ENCODE measurements at places on chromosomes 7 and 10.

GRCh38 chr10:113226831-113227445, 276.9 kb downstream of the TCF7L2 start:
- DNase-seq, result no peak

GRCh38 chr7:131104596-131105293, 222.9 kb upstream of the MKLN1 start:
- no peak for DNase-seq

DNA sequence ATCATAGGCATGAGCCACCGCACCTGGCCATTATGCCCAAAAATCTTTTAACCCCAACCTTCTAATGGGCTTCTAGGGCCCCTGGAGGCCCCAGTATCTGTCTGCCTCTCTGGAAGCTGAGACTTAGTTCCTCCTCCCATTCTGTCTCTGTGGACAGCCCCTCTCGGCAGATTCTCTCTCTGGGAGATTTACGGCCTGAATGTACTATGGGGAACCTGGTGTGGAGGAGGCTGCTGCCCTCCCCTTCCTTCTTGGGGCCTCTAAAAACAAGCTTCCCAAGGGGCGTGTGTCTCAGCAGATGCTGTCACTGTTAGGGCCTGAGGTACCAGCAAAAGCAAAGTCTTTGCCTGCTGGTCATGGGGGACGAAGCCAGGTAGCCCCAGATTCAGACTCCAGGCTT, 35.8 kb upstream of the PRKAR1B start:
- DNase-seq, result no peak

- DNase-seq, result no peak
Observed at GRCh38 chr10:86363833-86364490, 2.6 kb downstream of the GRID1 start.

GRCh38 chr10:104321226-104321625, 17.0 kb downstream of the ITPRIP start:
- DNase-seq, result no peak

DNA sequence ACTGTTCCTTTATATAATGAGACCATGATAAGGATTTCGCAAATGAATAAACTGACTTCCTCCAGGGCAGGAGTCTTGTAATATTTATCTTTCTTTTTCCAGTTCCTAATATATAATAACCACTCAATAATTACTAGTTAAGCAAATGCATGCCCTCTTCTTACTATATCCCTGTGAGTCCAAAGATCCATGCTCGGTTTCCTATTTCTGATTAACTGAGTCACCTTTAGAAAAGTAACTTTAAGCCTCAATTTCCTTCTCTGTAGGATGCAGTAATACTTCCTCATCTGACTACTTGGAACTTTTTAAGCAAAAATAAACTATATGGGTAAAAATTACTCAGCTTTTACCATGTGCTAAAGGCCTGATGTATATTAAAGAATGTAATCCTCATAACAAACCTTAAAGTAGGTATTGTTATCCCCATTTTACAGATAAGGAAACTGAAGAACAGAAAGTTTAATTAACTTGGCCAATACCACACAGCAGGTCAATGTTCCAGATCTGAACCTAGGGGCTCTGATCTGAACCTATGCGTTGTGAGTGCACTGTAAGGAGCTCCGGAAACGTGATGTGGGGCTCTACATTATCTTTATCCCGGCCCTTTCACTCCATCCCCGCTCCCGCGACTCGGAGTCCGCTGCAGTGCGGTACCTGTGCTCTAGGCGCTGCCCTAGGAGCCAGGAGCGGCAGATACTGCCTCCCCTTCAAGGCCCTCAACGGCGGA, 458 bp downstream of the COX15 start:
- no peak for DNase-seq

GRCh38 chr10:127911218-127911866, 4.4 kb downstream of the PTPRE start:
- no peak for DNase-seq

- no peak for DNase-seq
Observed at GRCh38 chr10:15897287-15897686, 37.0 kb upstream of the MINDY3 start.

GRCh38 chr10:132144086-132144485, 42.7 kb upstream of the DPYSL4 start:
- no peak for DNase-seq

DNA sequence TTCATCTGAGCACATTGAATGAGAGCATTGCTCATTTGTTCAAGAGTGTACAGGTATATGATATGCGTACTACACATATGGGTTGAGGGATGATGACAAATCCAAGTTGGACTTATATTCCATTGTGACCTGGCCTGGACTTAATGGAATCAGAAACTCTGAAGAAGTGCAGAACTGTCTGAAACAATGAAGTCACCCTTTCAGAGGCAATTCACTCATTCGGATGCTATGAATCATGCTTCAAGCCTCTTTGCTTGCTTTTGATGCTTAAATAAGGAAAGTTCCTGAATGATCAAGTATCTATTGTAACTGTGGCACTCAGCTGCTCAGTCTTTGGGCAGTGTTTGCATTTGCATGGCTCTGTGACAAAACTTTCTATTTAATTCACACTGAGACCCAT, 93.4 kb downstream of the ZNF365 start:
- DNase-seq, result no peak

DNA sequence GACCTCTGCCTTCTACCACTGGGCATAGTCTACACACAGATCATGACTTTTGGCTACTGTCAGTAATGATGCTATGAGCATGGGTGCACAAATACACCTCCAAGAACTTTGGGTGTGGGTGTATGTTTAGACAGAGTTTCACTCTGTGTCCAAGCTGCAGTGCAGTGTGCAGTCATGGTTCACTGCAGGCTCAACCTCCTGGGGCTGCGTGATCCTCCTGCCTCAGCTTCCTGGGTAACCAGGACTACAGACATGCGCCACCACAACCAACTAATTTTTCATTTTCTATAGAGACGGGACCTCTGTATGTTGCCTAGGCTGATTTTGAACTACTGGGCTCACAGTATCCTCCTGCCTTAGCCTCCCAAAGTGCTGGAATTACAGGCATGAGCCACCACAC, 194.4 kb downstream of the NSUN6 start:
- no peak for DNase-seq

DNA sequence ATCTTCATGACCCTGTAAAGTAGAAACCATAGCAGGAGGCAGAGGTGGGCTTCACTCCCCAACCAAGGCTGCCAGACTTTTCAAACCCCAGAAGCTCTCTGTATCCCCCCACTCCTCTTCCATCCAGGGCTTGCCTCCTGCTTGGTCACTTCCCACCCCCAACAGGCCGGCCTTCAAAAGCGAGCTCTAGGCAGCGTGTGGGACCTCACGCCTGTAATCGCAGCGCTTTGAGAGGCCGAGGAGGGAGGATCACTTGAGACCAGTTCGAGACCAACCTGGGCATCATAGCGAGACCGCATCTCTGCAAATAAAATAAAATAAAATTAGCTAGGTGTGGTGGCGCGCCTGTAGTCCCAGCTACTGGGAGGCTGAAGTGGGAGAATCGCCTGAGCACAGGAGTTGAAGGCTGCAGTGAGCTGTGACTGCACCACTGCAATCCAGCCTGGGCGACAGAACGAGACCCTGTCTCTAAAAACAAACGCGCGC, 743 bp upstream of the POR start:
- no peak for DNase-seq

GRCh38 chr7:106464651-106465050, 179.9 kb upstream of the NAMPT start:
- no peak for DNase-seq

DNA sequence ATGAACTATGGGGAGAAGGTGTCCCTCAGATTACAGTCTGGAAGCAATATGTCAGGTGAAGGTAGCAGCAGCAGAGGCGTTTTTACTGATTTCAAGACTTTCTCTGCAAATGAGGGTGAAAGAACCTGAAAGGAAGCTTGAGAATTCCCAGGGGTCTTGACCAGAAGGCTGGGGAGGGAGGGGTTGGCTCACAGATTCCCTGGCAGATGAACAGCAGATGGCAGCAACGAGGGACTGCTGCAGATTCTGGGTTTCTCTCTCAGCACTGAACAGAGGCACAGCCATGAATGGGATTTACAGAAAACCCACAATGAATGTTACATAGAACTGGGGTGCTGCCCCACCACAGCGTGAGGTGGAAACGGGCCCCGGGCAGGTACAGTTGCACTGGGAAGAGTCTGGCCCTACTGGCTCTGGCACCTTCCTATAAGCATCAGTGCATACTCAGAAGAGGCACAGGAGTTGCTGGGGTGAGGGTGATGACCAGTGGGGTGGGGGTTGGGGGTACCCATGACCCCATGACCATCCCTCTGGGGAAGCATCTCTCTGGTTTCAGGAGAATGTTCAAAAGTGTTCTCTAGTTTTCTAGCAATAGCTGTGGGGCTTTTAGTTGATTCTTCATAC, 317.8 kb downstream of the SH2D4B start:
- no peak for DNase-seq

- DNase-seq, result no peak
Observed at GRCh38 chr7:11548532-11548931, 283.5 kb downstream of the THSD7A start.

- no peak for DNase-seq
Observed at GRCh38 chr10:11110539-11110938, 92.9 kb downstream of the CELF2 start.

DNA sequence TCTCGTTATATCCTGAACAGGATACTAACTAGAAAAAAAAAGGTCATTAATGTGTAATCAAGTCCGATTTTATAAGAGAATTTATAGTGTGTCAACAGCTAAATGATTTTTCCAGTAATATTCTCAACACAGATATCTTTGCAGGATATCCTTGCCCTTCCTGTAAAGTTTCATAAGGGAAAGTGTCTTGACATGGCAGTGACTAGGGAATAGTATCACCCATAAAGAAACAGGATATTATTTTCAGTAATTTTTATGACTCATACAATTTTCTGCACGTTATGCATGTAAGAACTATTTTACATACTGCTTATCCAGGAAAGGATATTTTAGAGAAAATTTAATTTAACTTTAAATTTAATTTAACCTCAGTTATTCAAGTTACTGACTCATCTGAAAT, 19.5 kb upstream of the PNLIP start:
- DNase-seq, result no peak

DNA sequence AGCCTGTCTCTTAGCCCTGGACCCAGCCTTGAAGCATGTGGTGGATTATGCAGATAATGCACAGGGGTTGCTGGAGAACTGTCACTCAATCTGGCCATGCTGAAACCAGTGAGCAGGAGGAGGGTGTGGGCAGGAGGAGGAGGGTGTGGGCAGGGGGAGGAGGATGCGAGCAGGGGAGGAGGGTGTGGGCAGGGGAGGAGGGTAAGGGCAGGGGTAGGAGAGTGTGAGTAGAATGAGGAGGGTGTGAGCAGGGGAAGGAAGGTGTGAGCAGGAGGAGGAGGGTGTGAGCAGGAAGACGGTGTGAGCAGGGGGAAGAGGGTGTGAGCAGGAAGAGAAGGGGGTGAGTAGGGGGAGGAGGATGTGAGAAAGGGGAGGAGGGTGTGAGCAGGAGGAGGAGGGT, 18.8 kb downstream of the CAMK2B start:
- no peak for DNase-seq

- no peak for DNase-seq
Observed at GRCh38 chr7:52507546-52508255, 527.7 kb upstream of the POM121L12 start.

GRCh38 chr7:77687100-77687746, 9.0 kb upstream of the RSBN1L start:
- no peak for DNase-seq

- no peak for DNase-seq
Observed at GRCh38 chr7:103964269-103964668, 25.2 kb downstream of the RELN start.

- DNase-seq, result no peak
Observed at GRCh38 chr10:7766241-7766640, 21.6 kb downstream of the KIN start.

- DNase-seq, result peak; percentile 35
Observed at GRCh38 chr10:102673819-102674511, 29.7 kb downstream of the TRIM8 start.

- DNase-seq, result no peak
Observed at GRCh38 chr10:120260456-120260855, 196.6 kb upstream of the PLPP4 start.

DNA sequence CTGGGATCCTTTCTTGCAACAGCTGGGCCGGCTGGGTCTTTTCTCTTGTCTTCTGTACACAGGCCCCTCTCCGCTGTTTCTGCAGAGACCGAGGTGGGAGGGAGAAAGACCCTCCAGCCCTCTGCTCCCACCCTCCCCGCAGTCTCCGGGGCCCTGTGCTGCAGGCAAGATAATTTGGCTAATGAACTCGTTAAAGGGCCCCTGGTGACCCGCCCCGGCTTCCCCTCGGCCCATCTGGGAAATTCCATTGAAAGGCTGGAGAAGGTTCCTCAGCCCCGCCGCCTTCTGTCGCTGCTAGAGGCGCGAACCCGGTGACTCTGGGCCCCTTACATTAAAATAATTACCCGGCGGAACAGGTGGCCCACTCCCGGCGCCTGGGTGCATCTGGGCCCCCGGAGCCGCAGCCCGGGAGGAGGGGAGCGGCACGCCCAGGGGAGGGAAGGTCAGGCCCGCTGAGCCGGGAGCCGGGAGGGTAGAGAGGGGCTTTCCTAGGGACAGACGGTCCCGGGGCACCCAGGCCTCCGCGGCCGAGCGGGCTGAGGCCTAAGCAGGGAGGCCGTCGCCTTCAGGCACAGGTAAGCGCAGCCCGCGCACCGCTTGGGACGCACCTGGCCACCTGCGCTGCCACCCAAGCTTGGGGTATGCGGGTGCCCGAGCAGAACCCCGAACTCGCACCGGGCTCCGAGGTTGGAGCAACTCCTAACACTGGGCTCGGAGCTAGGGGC, 7.3 kb upstream of the MNX1 start:
- no peak for DNase-seq

DNA sequence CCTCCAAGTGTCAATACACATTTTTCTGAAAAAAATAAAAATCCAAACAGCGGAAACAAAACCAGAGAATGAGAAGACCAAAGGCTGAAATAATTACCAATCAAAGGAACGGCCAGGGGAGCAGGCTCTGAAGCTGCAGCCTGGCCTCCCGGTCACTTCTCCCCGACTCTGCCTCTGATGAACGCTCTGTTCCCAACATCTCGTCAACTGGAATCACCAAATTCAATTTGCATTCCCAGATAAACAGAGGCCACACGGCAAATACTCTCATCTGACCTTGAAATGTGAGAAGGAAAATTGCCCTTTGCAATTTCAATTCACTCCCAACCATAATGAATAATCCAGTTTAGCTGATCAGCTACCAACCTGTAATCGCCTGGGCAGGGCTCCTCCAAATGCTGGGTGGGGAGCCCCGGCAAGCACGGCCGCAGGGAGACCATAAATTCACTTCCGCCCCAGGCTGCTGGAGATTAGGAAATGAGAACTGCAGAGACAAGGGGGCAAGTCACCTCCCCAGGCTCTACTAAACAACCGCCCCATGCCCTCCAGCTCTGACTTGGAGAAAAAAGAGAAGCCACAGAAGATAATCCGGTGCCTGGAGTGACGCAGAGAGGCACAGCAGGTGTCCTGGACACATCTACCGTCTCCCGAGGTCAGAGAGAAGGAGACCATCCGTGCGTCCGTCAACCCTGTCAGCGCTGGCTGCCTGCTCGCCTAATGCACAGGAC, 153.2 kb downstream of the MAD1L1 start:
- DNase-seq, result no peak

Data from stimulated activated CD8-positive, alpha-beta memory T cell treated with anti-CD3 and anti-CD28 coated beads, Interleukin-4, amount 100 ng/mL, for 1 hour (primary cell).